Activated CD4-positive, alpha-beta memory T cell treated with anti-CD3 and anti-CD28 coated beads, Interleukin-2, amount 10 ng/mL, durations not matched to agents 7 days and 5 days (primary cell): ENCODE measurements at places on chromosomes 5 and 9. TPM values are rescaled to one million over a fixed set of nuclear protein-coding genes. Genes with fewer than 3 reads are reported as not detected.
A peak's percentile ranks its signal among the peaks of the same experiment; 100 is the strongest.

DNA sequence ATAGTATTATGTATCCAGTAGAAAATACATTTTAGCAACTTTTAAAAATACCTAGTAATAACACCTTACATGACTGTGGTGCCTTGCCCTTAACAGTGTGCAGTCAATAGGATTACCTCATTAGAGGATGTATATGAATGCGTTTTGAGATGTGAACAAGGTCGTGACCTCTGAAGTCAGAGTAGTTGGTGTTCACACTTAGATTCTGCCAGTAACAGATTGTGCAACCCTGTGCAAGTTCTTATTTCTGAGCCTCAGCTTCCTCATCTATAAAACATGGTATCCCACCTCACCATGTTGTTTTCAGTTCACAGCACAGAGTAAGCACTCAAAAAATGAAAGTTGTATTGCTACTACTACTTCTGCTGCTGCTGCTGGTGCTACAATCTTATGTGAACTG is 347.3 kb downstream of the KDM4C start:
- DNase-seq, result no peak

GRCh38 chr9:88922091-88922490 is 69.2 kb upstream of the S1PR3 start:
- peak; percentile 52 for DNase-seq

The SCGB3A2 gene
- not detected for total RNA-seq

- DNase-seq, result no peak
These were observed 6.5 kb downstream of the IRX1 start for GRCh38 chr5:3601911-3602782.

DNA sequence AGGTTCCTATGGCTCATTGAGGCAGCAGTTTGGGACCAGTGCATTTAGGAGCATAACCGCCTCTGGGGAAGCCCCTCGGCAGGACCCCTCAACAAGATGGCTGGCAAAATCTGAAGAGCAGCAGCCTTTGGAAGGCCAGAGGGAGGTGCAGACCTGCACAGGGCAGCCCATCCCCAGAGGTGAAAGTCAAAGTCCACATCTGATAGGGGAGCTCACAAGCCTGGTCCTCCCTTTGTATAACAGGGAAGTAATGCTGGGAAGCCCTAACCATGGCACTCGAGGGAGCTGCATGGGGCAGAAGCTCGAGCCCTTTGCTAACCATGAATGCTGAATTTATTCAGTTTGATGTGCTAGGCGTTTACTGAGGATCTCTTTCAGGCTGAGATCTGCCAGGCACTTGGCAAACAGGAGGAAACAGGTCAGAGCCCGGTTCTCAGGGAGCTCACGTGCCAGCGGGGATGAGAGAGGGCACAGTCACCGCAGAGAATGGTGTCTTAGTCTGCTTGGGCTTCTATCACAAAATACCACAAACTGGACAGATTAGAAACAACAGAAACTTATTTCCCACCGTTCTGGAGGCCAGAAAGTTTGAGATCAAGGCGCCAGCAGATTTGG is 114.1 kb downstream of the GABBR2 start:
- DNase-seq, result no peak

- no peak for DNase-seq
These were observed 85.8 kb downstream of the FBXO38 start for GRCh38 chr5:148469501-148469935.

The ZDHHC11B gene
- not detected for total RNA-seq

GRCh38 chr5:148685520-148686134 is 31.3 kb upstream of the HTR4 start:
- DNase-seq, result no peak

DNA sequence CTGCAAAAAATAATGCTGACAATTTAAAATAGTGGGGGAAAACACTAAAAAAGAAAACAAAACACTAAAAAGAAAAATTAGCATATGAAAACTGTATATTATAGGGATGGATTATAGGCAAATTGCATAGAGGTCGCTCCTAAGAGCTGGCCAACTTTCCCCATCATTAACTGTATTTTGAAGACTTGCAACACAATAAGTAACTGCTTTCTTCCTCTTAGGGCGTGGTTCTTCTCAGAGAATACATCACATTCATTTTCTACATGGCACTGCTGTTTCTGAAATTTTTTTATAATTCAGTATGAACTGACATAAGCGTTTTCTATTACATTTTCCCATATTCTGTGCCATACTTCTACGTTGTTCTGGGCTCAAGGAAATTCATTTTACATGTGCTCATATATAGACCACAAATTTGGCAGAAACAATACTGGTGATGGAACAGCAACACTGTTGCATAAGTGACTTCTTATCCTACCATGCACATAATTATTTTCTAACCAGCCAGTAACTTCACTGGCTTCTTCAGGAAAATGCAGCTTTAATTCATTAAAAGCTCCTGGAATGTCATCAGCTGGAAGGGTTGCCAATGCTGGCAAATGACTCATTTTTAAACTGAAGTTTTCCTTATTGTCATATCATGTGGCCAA is 171.2 kb upstream of the DMAC1 start:
- no peak for DNase-seq

DNA sequence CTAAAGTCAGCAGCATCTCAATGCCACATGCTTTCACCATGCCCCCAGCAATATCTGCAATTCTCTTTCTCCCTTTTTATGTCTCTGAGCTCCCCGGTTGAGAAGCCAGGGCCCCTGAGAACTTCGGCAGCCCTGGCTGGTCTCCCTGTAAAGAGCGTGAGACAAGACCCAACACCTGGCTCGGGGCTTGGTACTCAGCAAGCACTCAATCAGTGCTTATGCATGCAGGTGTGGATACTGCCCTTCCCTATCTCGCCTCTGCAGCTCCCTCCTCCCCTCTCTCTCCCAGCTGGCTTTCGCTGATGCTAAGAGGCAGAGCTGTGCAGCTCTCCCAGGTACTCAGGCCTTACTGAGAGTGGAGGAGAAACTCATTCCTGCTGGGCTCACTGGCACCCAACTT is 41.7 kb upstream of the AKNA start:
- DNase-seq, result no peak

The CDX1 gene
- total RNA-seq, result not detected

GRCh38 chr5:135052511-135053145 is 18.6 kb upstream of the PITX1 start:
- no peak for DNase-seq
